ENCODE measurements at places on chromosomes 5 and 9. TPM values are rescaled to one million over a fixed set of nuclear protein-coding genes. Genes with fewer than 3 reads are reported as not detected.

Gene HTR4
- total RNA-seq, result 0.26 TPM

Gene OR1L6
- total RNA-seq, result not detected

Gene SLC6A18
- not detected for total RNA-seq

Gene STPG3
- total RNA-seq, result not detected

Gene RGP1
- 13.5 TPM for total RNA-seq

Gene CCDC69
- 0.13 TPM for total RNA-seq
